ENCODE measurements at places on chromosomes 5 and 9.

- DNase-seq, result no peak
These were observed 977 bp upstream of the PAM start for GRCh38 chr5:102753889-102754766.

GRCh38 chr5:159206818-159207217, 2.5 kb downstream of the RNF145 start:
- DNase-seq, result no peak

- DNase-seq, result no peak
These were observed 112.2 kb downstream of the FOXD1 start for GRCh38 chr5:73336366-73336765.

GRCh38 chr5:146710348-146710747, 168.2 kb downstream of the PPP2R2B start:
- DNase-seq, result no peak

- no peak for DNase-seq
These were observed 10.4 kb upstream of the FIBCD1 start for GRCh38 chr9:130949188-130950038.

DNA sequence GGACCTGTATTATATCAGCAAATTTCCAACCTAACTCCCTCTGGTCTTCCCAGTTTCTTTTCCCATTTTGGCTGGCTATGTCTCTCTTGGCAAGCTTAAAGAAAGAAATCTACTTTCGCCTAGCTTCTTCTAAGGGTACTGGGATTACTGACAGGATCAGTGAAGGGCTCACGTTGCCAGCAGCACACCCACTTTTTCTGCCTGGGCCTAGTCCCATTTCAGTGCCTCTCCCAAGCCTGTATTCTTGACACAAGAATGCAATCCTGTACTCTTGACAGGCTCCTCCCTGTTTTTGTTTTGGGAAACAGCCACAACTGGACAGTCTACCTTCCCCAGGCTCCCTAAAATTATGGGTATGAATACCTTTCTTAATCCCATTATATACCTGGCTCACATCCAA, 170.5 kb downstream of the EPB41L4A start:
- DNase-seq, result no peak

- no peak for DNase-seq
These were observed 214.4 kb downstream of the PLK2 start for GRCh38 chr5:58245476-58245840.

- no peak for DNase-seq
These were observed 79.1 kb upstream of the FSTL4 start for GRCh38 chr5:133691448-133691847.

- DNase-seq, result no peak
These were observed 30.4 kb downstream of the TBC1D2 start for GRCh38 chr9:98225015-98225442.

- DNase-seq, result peak; percentile 69
These were observed 61.5 kb downstream of the OSTF1 start for GRCh38 chr9:75149841-75150241.

- DNase-seq, result peak; percentile 30
These were observed 956 bp downstream of the MBLAC2 start for GRCh38 chr5:90473396-90474234.

- DNase-seq, result peak; percentile 61
These were observed 73.4 kb upstream of the PPARGC1B start for GRCh38 chr5:149656576-149657182.

GRCh38 chr9:127237801-127238200, 26.8 kb upstream of the GARNL3 start:
- no peak for DNase-seq

- DNase-seq, result no peak
These were observed 66.1 kb downstream of the TRPM6 start for GRCh38 chr9:74821636-74822035.

DNA sequence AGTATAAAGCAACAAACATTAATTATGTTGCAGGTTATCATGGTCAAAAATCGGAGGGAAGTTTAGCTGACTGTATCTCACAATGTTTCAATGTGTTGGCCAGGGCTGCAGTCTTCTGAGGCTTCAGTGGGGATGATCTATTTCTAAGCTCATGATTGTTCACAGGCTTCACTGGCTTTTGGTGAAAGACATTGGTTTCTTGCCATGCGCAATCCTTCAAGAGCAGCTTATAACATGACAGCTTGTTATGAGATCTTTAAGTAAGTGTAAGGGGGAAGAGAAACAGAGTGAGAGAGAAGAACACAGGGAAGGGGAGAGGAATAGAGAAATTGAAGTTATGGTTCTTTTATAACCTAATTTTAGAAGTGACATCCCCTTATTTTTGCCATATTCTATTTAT, 385.9 kb upstream of the CHD1 start:
- peak; percentile 8 for DNase-seq

- no peak for DNase-seq
These were observed 580 bp upstream of the PRRX2 start for GRCh38 chr9:129664746-129665388.

- DNase-seq, result no peak
These were observed 72.4 kb downstream of the ZCCHC7 start for GRCh38 chr9:37192803-37193202.

DNA sequence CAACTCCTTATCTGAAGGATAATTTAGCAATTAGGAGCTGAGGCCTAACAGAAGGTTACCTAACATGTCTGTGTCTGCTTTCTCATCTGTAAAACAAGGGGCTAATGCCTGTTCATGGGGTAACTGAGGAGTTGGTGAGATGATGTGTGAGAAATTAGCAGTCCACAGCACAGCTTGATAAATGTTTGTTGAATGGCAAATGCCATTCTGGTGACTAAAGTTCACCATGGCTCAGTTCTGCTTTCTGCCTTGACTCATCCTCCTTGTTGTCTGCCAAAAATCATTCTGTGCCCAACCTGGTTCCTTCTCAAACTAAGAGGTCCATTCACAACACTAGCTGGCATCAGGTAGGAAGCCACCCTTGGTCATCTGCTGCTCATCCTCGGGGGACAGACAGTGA, 552.0 kb upstream of the KLF4 start:
- peak; percentile 63 for DNase-seq

- no peak for DNase-seq
These were observed 504.5 kb downstream of the NFIB start for GRCh38 chr9:13809401-13809800.

GRCh38 chr5:9657819-9658218, 27.7 kb upstream of the TAS2R1 start:
- no peak for DNase-seq

DNA sequence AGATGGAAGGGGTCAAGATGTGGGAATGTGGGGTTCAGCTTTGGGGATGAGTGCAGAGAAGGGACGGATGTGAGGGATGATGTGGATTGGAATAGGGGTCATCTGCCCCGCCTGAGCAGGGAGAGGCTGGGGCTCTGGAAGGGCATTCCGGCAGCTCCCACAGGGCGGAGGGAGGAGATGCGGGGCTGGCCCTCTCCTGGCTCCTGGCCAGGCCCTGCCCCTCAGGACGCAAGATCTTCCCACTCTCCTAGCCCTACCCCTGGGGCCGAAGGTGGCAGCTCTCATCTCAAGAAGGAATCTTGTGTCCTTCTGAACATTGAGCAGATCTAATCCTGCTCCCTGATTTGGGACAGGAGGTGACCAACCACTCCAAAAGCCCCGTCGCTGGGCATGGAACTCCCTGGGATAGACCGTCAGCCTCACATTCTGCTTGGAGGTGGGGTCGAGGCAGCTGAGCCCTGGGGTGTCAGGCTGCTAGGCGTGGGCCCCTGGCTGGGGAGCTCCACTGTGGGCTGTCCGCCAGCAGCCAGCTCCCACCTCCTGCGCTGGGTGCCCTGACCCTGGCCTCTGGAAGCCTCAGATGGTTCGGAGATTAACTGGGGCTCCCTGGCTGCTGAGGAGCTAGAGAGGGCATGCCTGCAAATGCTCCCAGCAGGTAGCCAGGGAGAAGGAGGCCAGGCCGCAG, 125.2 kb downstream of the ZNF354C start:
- no peak for DNase-seq

- DNase-seq, result no peak
These were observed 26.8 kb downstream of the FREM1 start for GRCh38 chr9:14883310-14883944.

DNA sequence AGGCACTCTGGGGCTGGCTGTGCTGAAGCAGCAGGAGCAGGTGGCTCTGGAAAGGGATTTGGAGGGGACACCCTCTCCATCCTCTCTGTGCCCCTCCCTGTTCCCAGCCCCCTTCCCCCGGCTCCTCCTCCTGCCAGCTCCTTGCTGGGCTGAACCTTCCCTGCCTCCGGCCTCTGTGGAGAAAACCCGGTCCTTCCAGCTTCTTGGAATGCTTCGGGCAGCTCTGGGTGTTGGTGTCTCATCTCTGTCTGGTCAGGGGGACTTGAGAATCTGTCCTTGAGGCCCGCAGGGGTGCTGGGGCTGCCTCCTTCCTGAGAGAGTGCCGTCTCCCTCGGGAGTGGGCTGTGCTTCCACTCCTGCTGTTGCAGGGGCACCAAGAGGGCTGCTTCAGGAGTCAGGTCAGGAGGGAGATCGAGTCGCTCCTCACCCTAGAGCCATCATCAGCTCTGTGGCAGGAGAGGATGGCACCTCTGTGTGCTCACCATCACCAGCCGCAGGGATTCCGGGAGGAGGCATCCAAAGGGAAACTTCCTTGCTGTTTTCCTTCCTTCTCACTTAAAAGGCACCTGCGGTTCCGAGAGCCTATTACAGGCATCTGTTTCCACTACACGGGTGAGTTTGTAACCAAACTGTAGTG, 30.6 kb downstream of the NDUFS6 start:
- DNase-seq, result no peak

GRCh38 chr9:78272307-78272706, 24.6 kb upstream of the PSAT1 start:
- DNase-seq, result no peak

- no peak for DNase-seq
These were observed 139.8 kb downstream of the MPDZ start for GRCh38 chr9:13139641-13140171.

DNA sequence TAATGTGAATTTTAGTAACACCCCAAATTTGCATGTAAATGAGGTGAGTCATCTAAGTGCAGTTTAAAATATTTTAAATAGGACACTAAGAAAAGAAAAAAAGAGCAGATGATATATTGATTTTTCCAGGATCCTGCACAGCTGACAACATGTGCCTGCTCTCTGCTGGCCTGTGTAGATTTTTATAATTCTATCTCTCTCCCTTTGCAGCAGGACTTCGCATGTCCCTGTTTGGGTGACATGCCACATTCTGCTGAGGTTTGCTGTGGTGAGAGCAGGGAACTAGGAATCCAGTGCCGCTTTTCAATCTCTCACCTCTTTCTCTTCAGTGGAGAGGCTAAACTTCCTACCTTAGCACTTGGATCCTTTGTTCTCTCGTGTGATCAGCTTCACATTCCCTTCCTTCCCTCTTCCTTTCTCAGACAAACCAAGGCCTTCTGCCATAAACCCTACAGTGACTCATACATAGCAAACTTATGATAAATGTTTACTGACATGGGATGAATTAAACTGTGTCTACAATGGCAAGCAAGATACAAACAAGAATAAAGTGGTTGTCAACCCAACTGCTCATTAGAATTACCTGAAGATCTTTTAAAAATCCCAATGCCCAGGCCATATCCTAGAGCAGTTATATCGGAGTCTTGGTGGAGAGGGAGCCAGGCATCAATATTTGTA, 198.8 kb upstream of the EFNA5 start:
- DNase-seq, result no peak

DNA sequence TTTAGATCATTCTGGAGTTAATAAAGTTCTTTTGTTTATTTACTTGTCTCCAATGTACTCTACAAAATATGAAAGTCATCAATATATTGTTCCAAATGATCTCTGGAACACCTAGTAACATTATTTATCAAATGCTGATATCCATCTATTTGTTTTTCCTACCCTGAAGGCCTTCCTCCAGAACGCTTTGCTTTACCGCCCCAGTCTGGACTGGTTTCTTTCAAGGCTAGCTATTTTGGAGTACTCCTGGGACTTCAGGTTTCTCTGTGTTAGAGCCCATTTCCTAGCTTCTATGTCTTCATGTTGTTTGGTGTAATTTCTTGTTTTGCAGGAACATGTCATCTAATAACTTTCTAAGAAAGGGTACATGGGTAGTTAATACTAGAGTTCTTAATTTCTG, 9.6 kb downstream of the HCN1 start:
- DNase-seq, result no peak

- DNase-seq, result peak; percentile 71
These were observed 14.0 kb downstream of the GGTA1 start for GRCh38 chr9:121485623-121486022.

DNA sequence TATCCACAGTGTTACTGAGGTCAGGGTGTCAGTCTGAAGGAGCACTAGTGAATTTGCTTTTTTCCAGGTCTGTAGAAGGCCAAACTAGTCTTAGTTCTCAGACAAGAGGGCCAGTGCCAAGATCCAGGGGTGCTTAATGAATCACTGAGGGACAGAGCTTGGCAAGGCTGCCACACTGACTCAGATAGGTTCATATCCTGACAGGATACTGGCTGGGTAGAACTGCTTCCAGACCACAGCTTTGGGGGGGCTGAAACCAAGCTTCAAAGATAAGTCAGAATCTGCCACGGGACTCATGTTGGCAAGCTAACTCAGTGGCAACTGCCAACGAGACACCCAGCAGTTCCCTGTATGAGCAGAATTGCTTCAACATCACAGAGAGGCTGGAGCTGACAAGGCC, 1125.4 kb downstream of the EFNA5 start:
- no peak for DNase-seq

GRCh38 chr5:41414598-41414997, 95.8 kb downstream of the PLCXD3 start:
- DNase-seq, result no peak

GRCh38 chr5:126443374-126443851, 20.2 kb downstream of the GRAMD2B start:
- no peak for DNase-seq

DNA sequence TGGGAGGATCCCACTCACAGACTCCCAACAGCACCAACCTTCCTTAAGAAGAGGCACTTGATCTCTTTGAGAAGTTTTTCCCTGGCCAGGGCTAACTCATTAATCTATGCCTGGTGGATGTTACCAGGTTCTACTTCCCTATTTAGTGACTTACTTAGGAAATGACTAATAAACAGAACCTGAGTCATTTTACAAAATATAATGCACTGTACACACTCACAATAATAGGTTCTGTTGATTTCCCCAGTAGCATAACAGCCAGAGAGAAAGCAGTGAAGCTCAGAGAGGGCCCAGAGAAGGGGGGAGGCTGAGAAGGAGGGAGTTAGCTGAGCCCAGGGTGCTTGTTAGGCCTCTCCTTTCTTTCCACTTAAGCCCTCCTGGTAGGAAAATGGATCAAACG, 27.1 kb downstream of the FRMD3 start:
- peak; percentile 76 for DNase-seq

DNA sequence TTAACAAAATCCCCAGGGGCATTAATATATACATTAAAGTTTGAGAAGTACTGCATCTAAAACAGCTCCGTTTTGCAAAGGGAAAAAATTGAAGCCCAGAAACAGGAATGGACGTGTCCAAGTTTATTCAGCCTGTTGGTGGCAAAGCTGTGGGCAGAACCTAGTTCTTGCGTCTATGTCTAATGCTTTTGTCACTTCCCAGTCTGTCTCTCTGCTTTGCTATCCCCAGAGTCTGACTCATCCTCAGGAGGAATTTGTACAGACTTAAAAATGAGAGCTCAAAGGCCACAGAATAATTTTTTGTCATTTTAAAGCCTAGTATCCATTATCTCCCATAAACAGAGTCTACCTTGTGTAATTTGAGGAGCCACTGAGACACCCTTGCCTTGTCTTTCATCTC, 330.9 kb upstream of the GRIA1 start:
- DNase-seq, result no peak

Measured in inflammatory macrophage treated with lipopolysaccharide for 4 hours (primary cell).